Hypothalamus (tissue), 51 donors: ENCODE measurements at places on chromosomes 4 and X.
A peak's percentile ranks its signal among the peaks of the same experiment; 100 is the strongest.

DNA sequence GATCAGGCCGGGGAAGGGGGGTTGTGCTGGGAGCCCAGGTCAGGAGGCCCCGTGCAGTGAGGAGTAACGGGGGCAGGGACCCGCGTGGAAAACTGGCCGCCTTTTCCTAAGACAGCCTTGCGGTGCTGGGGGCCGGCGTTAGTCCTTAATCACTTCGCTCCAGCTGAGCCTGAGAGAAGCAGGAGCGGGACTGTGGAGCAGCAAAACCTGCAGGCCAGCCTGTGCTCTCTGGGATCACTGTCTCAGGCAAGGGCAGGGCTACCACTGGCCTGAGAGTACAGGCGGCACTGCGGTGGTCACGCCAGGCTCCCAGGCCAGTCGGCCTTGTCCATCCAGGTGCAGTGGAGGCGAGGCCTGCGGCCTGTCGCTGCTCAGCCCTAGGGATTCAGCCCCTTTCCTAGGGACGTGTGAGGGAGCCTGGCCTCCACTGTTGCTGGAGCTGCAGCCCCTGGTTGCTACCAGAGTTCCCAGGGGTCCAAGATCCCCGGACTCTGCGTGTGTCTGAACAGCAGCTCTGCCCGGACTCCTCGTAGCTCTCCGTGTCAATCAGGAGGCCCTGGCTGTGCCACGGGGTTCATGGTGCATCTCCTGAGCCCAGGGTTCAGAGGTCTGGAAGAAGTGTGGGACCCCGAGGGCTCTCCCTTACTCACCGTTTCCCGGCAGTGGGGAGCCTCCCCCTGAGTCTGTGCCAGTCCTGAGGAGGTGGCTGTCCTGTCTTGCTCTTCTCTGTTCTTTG is 2141.7 kb upstream of the TENM3 start:
- DNase-seq = no peak

DNA sequence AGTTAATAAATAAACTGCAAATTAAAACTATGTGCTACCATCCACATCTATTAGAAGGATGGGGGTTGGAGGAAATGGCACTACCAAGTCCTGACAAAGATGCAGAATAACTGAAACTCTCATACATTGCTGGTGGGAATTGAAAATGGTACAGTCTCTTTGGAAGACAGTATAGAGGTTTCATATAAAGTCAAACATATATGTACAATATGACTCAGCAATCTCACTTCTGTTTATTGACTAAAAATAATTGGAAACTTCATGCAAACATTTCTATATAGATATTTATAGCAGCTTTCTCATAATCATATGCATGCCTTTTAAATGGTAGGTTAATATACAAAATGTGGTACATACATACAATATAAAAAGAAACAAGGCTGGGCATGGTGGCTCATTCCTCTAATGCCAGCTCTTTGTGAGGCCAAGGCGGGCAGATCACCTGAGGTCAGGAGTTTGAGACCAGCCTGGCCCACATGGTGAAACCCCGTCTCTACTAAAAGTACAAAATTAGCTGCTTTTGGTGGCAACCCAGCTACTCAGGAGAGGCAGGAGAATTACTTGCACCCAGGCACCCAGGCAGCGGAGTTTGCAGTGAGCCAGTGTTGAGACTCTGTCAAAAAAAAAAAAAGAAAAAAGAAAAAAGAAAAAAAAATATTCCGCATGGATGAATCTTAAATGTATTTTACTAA is 225.0 kb upstream of the CXXC4 start:
- DNase-seq = no peak

DNA sequence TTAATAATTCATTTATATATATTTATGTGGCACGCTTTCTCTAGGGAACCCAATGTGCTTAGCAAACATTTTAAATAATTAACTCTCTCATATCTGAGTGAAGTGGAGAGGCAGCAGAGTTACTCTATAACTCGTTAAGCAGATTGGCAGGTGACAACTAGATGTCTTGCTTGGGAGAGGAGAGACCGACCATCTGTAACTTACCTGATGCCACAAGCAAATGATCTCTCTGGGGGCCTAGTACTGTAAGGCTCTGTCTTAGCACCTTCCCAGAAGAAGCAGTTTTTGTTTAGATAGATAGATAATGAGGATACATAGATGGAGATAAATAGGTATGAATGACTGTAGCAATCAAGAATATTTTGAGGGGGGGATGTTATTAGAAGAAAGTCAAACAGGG is 11.9 kb upstream of the SEL1L3 start:
- DNase-seq = no peak

DNA sequence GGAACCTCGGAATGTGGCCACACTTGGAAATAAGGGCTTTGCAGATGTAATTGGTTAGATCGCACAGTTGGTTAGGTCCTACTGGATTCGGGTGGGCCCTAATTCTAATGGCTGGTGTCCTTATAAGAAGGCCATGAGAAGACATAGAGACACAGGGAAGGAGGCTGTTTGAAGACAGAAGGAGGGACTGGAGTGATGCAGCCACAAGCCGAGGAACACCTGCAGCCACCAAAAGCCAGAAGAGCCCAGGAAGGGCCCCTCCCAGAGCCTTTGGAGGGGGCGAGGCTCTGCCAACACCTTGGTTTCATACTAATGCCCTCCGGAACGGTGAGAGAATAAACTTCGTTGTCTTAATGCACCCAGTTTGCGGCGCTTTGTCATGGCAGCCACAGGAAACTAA is 47.0 kb downstream of the EVC start:
- DNase-seq = no peak

GRCh38 chrX:97096385-97096784 is 212.7 kb downstream of the RPA4 start:
- DNase-seq = no peak

GRCh38 chr4:44237643-44238042 is 211.0 kb downstream of the KCTD8 start:
- DNase-seq = no peak

- DNase-seq = no peak
These were observed 531.4 kb downstream of the INPP4B start for GRCh38 chr4:142314686-142315085.

- DNase-seq = peak; percentile 15
These were observed 90.6 kb downstream of the LRP2BP start for GRCh38 chr4:185304944-185305690.
